ENCODE measurements at places on chromosomes 3 and 15. TPM values are rescaled to one million over a fixed set of nuclear protein-coding genes. Genes with fewer than 3 reads are reported as not detected.

DNA sequence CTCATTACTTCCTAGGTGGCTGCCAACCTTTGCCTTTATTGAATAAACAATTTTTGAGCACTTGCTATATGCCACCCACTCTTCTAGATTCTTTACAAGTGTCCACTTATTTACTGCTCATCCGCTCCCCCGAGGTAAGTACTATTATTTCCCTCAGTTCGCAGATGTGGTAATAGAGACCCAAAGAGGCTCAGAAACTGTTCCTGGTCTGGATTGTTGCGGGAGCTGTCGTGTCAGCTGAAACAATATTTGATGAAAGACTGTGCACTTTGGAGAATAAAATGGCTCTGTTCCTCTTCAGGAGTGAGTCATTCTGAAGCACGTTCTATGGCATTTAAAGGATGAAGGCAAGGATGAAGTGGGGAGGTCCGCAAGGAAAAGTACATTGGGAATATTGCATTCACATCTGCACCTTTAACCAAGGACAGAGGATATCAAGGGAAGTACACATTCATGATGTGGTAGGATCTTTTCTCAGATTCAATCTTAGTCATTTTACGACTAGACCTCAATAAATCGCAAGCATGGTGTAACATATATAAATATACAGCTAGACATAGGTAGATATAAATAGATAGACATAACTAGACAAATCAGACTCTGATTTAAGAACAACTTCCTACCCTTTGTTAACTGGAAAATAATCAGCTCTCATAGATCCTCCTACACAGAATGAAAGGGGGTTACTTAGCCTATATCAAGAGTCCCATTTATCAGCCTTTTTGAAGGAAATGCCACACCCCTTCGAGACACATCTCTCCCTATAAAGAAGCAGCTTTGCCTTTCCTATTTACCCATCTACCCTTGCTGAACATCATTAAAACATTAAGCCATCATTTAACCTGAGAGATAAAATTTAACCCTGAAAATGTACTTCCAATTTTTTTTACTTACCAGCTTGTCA, 70.3 kb downstream of the RORA start:
- no peak for DNase-seq
- no peak overlapping the region for H3K4me3 ChIP-seq
- H3K4me1 ChIP-seq: peaks cover 3% of the 10 kb centered on the region
- no peaks in the 10 kb centered on the region for H3K27me3 ChIP-seq
- no peaks in the 10 kb centered on the region for H3K36me3 ChIP-seq

DNA sequence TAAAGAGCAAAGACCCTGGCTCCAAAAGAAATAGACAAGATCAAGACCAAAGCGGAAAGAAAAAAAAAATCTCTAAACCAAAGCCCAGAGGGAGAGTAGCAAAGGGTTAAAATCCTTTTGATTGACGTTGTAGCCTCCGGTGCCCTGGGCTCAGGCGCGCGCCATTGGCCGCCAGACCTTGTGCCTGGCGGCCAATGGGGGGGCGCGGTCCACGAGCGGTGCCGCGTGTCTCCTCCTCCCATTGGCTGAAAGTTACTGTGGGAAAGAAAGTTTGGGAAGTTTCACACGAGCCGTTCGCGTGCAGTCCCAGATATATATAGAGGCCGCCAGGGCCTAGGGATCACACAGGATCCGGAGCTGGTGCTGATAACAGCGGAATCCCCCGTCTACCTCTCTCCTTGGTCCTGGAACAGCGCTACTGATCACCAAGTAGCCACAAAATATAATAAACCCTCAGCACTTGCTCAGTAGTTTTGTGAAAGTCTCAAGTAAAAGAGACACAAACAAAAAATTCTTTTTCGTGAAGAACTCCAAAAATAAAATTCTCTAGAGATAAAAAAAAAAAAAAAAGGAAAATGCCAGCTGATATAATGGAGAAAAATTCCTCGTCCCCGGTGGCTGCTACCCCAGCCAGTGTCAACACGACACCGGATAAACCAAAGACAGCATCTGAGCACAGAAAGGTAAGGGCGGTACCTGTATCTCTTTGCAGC, at the start of gene HES1:
TSS of gene HES1 (plus strand) at position 343 of the 713 bp plus-strand sequence. CDS start at position 576, 233 bp downstream.
- H3K27ac ChIP-seq: peak within 1 kb of the TSS; percentile 96
- no peaks in the 10 kb centered on the region for H3K36me3 ChIP-seq

DNA sequence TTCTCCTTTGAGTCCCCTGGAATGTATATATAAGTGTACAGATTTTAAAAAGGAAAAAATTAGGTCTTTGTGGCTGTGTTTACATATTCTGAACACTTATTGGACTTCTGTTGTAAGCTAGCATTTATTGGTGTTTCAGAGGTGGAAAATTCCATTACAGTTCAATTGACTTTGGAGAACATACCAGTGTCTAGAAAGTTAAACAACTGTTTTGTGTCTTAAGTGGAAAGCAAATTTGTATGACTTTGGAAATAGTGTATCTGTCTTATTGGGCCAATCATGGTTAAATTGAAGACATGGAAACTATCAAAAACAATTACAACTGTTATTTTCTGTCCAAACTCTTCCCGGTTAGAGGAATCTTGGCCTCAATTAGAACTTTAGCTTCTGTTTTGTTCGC, 265.0 kb upstream of the C2CD4B start:
- H3K4me1 ChIP-seq: peaks cover 4% of the 10 kb centered on the region
- no peaks in the 10 kb centered on the region for H3K27me3 ChIP-seq
- DNase-seq: no peak

GRCh38 chr15:57421110-57421509, 44.8 kb downstream of the CGNL1 start:
- no peaks in the 10 kb centered on the region for H3K27me3 ChIP-seq
- H3K27ac ChIP-seq: no peak overlapping the region
- no peak for DNase-seq
- no peak overlapping the region for H3K4me3 ChIP-seq
- H3K36me3 ChIP-seq: no peaks in the 10 kb centered on the region

DNA sequence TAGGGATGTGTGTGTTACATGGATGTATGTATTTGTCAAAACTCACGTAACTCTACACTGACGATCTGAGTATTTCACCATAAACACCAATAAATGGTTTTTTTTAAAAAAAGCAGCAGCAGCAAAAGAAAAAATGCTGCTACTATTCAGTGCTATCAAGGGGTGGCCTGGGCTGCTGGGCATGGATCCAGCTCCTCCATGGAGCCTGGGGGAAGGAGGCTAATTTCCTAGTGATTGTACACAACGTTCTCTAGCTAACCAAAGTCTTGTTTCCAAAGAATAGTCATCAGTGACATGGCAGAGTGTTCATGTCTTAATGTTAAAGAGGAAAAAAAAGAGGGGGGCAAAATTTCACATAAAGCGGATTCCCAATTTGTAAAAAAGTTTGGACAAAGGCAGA, 29.0 kb downstream of the POMGNT2 start:
- H3K4me3 ChIP-seq: no peak overlapping the region
- no peak overlapping the region for H3K27ac ChIP-seq
- no peaks in the 10 kb centered on the region for H3K4me1 ChIP-seq

- peaks cover 6% of the 10 kb centered on the region for H3K4me1 ChIP-seq
- no peak overlapping the region for H3K4me3 ChIP-seq
- no peak overlapping the region for H3K27ac ChIP-seq
- no peaks in the 10 kb centered on the region for H3K36me3 ChIP-seq
- DNase-seq: no peak
- no peaks in the 10 kb centered on the region for H3K27me3 ChIP-seq
Observed at GRCh38 chr3:179526482-179526881, 36.2 kb upstream of the ACTL6A start.

DNA sequence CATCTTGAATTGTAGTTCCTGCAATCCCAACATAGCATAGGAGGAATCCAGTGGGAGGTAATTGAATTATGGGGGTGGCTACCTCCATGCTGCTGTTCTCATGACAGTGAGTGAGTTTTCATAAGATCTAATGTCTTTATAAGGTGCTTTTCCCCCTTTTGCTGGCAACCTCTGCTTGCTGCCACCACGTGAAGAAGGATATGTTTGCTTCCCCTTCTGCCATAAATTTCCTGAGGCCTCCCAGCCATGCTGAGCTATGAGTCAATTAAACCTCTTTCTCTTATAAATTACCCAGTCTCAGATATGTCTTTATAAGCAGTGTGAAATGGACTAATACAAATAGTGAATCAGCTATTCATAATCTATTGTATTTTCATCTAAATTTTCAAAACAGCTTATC, 537.3 kb downstream of the EPHA3 start:
- no peak overlapping the region for H3K27ac ChIP-seq
- DNase-seq: peak; percentile 12
- no peaks in the 10 kb centered on the region for H3K4me1 ChIP-seq
- H3K36me3 ChIP-seq: no peaks in the 10 kb centered on the region
- no peaks in the 10 kb centered on the region for H3K27me3 ChIP-seq
- H3K4me3 ChIP-seq: no peak overlapping the region

DNA sequence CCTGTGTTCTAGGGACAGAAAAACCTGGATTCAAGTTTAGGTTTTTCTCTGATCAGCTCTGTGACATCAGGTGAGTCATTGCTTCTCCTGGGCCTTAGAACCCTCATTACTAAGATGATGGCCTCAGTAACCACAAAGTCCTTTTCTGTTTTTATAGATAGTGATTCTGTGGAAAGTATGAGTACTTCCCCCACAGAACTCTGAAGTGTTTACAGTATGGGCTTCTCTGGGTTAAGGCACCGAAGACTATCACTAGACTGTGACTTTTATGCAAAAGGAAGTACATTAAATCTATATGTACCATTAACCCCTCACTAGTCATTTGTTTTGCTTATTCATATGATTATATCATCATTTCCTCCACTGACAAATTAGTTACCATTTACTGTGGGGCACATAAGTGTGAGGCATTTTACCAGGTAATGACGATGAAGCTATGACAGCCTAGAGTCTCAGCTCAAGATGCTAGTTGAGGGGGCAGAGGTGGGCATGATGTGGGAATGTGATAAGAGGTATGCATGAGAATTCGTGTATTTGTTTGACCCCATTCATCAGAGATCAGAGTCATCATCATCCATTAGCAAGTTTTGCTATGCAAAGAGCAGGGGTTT, 15.0 kb upstream of the RORA start:
- no peak overlapping the region for H3K27ac ChIP-seq
- H3K4me3 ChIP-seq: no peak overlapping the region
- no peaks in the 10 kb centered on the region for H3K36me3 ChIP-seq
- no peaks in the 10 kb centered on the region for H3K4me1 ChIP-seq

GRCh38 chr15:69795601-69796000, 302.1 kb downstream of the TLE3 start:
- DNase-seq: no peak
- peaks cover 29% of the 10 kb centered on the region for H3K4me1 ChIP-seq
- H3K4me3 ChIP-seq: no peak overlapping the region
- no peaks in the 10 kb centered on the region for H3K36me3 ChIP-seq
- H3K27ac ChIP-seq: no peak overlapping the region

- H3K4me1 ChIP-seq: peaks cover 5% of the 10 kb centered on the region
- no peak for DNase-seq
- no peak overlapping the region for H3K27ac ChIP-seq
Observed at GRCh38 chr3:119894195-119894594, 112.3 kb downstream of the NR1I2 start.

DNA sequence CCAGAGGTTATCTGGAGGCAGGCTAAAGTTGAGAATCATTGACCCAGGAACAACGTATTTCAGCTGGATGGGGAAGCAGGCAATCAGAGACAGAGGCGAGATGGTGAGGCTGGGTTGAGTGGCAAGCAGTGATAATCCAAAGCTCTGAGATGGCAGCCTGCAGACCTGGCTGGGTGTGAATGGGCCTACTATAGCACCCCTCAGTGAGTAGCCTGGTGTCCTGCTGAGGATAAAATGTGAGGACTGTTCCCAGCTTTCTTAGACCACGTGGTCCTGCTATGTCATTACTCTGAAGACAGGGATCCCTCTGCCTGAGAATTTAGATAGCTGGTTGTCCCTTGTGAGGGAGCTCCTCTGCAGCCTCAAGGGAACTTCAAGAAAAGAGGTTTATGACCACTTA, 141.5 kb downstream of the ARPP21 start:
- H3K36me3 ChIP-seq: no peaks in the 10 kb centered on the region
- no peak overlapping the region for H3K27ac ChIP-seq
- no peak overlapping the region for H3K4me3 ChIP-seq
- DNase-seq: no peak

GRCh38 chr3:58536501-58537411, at the start of gene ACOX2:
Gene ACOX2 (minus strand): TSS chr3:58537190. CDS start chr3:58535106, 2,084 bp downstream.
- peak; percentile 59 for DNase-seq
- no peak within 1 kb of the TSS for H3K4me3 ChIP-seq
- H3K36me3 ChIP-seq: no peaks in the 10 kb centered on the region
- no peaks in the 10 kb centered on the region for H3K27me3 ChIP-seq
- H3K27ac ChIP-seq: no peak within 1 kb of the TSS

DNA sequence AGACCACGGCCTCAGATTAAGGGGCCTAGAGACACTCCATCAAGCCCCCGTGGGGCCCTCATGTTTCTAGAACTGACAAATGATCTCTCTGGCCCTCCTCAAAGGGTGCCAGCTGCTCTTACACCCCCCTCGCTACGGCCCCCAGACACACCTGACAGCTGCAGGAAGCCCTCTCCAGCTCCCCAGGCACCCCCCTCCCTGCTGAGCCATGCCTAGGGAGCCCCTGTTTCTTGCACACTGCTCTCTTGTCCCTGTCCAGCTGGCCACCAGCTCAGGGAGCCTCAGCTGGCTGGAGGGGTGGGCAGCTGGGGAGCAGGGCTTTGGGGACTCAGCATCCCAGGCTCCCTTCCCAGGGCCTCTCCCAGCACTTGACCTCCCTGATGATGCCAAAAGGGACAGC, 14.8 kb downstream of the TNK2 start:
- no peaks in the 10 kb centered on the region for H3K27me3 ChIP-seq
- no peaks in the 10 kb centered on the region for H3K36me3 ChIP-seq
- H3K27ac ChIP-seq: no peak overlapping the region
- H3K4me1 ChIP-seq: peaks cover 53% of the 10 kb centered on the region
- H3K4me3 ChIP-seq: no peak overlapping the region
- no peak for DNase-seq

Gene TTLL13
- total RNA-seq: 0.14 TPM

Gene CPLX3
- not detected for total RNA-seq

Gene TEX55
- total RNA-seq: not detected

Gene PEX5L
- total RNA-seq: 0.43 TPM

Measured in astrocyte (in vitro differentiated cells and primary cell).